ENCODE measurements at places on chromosomes 12 and 14.

DNA sequence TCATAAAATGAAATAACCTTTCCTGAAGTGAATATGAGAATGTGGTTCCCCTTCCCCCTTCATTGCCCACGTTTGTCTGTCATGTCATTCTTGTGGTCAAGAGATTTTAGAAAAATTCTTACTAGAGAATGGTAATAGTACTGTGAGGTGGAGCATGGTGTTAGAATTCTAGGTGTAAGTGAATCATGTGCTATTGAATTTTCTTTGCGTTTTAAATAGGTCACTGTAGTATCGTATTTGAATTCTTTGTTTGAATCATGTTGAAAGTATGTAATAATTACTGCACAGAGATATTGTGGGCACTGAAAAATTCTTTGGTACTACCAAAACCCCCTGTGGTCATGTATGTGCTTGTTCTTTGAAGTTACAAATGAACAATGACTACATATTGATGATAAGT, 49.9 kb downstream of the FUT8 start:
- no peak for DNase-seq

DNA sequence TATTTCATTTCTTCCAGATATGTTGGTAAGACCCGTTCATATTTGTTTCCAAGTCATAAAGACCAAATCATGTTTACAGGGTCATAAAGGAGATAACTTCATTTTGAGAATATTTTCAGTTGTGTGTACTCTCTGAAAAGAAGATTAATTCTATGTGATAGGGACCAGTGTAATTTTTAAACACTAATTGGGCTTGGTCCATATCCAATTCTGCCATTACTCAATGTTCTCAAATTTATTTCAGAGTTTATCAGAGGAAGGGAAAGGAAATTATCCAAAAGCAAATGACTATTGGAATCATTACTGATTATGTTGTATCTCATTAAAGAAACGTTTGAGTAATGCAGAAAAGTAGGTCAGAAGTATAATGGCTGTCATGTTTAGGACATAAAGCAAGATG, 126.8 kb upstream of the DCN start:
- DNase-seq = no peak

- DNase-seq = no peak
These were observed 7.7 kb downstream of the AHNAK2 start for GRCh38 chr14:104970231-104971068.

DNA sequence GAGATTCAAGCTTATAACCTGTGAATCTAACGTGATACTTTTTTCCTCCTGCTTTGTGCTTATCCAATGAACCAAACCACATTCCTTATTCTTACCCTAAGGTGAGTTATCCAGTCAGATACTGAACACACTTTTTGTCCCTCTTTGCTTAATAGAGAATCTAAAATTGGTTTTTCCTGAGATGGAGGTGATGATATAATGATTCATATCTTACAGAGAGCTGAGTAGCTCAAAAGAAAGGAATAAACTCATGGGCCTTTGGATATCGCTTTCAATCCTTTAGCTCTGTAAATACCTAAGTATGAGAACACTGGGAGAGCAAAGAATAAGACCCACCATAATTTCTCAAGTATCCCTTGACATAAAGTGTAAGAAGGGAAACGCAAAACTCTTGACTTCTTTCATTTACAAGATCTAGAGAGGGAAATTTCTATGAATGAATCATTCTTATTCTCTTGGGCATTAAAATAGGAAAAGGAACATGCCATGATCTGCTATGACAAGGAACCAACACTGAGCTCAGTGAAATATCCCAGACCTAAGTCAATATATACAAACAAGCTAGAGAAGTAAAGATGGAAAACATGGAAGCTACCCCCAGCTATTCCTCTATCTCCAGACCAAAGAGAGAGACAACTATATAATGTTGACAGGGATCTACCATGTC, 81.8 kb upstream of the STAC3 start:
- no peak for DNase-seq

DNA sequence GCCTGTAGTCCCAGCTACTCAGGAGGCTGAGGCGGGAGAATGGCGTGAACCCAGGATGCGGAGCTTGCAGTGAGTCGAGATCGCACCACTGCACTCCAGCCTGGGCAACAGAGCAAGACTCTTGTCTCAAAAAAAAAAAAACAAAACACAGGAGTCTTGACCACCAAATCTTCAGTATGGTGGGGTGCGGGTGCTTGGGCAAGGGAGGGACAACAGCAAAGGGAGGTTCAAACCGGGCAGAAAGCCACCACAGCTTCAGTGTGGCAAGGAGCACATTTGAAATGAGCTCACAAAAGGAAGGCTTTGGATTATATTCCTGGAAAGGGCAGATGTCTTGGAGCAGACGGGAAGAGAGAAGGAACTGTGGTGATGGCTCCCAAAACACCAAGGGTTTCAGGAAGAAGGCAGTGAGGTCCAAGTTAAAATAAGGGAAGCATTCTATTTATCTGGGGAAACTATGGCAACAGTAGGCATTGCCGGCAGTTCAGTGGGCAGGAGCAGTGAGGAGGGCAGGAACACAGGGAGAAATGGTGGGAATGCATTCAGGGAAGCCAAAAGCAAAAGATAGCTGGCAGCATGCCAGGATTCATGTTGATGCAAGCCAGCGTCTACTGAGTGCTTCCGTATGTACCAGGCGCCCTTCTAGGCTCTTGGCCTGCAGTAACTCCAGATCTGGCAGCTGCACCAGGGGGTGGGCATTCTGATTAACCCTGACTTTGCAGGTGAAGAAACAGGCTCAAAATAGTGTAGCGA, 51.0 kb upstream of the SRSF5 start:
- DNase-seq = no peak

DNA sequence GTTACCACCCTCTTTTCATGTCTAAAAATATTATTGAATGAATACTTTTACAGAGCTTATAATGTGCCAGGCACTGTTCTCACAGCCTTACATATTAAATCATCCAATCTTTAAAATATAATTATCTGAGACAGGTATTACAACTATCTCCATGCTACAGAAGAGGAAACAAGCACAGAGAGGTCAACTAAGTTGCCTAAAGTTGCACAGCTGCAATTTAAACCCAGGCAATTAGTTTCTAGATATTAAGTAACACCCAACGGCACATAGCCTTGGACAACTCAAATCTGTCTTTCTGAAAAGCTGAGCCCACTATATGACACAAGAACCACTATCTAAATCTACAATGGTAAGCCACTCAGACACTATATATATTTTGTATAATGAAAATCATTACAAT, 92.6 kb downstream of the SLC2A13 start:
- no peak for DNase-seq

GRCh38 chr12:102549691-102550090, 69.3 kb upstream of the IGF1 start:
- no peak for DNase-seq

- DNase-seq = peak; percentile 44
These were observed 3.6 kb upstream of the NPAS3 start for GRCh38 chr14:32934881-32935633.

DNA sequence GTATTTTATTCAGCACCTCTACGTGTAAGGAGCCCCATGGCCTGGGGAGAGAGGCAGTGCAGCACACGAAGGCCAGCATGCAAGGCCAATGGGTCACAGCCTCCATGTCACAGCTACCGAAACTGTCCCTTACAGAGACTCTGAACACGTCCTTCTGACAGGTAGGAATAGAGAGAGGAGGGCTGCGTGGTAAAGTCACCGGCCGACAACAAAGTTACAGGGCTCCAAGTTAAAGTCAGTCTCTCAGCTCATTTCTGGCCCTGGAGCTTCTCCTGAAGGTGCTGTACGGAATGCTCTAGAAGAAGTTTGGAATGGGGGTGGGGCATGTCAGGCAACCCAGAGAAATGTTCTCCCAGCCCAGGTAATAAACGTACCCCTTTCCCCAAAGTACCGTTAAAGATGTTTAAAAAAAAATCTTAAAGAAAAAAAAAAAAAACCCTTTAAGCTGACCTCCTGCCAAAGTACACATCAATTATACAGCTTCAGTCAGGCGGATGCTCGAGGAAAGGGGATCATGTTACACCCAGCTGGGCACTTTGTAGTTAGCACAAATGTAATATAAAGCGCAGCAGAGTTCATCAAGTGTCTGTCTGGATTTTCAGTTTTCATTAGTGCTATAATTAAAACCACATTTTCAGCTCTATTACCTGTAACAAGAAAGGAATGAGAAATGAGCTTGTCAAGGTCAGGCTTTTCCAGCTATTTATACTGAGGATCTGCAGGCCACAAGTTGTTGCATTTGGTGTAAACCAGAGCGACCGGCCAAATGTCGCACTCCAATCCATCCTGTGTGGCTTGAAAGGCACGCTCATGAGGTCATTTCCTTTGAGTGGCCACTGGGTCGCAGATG, 53.3 kb upstream of the CDKN3 start:
- DNase-seq = no peak

GRCh38 chr12:66965621-66966020, 286.7 kb upstream of the GRIP1 start:
- no peak for DNase-seq

GRCh38 chr12:77238335-77238734, 173.0 kb upstream of the E2F7 start:
- DNase-seq = no peak

DNA sequence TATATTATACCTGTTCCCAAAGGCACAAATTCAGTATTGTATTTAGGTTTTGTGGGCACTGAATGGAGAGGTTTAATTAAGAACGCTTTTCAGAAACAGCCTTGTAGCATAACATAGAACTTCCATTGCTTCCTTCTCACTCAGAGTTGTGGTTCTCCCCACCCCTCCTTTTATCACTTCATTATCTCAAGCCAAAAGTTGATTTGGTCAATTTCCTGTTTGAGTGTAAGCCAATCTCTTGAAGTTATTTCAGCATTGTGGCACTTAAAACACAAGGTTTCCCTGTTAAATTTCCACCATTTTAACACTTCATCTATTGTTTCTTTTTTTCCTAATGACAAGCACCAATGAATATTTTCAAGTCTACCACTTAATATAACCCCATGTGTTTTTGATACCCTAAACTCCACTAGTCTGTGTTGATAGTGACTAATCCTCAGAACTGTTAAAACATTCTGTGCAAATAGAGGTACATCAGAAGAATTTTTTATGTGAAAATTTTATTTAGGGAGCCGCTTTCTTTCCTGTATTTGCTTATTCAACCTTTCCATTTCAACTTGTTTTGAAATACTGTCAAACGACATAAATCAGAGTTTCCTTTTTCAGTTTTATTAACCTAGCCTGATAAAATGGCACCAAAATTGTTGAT, 340.1 kb downstream of the BCAT1 start:
- DNase-seq = peak; percentile 21

DNA sequence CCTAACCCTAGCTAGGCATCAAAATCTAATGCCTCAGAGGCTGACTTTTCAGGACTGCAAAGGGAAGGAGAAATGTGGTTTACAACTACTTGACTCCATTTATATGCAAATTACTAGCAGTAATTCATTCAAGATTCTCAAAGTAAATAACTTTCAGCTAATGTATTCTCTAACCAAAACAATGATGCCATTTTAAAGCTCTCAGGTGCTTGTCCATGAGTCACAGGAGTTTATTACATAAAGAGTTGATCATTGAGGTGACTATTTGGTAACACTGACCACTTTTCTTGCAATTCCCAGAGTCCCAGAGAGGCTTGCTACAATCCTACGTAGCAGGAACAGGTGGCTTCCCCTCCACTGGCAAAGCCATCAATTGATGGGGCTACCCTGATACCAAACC, 109.0 kb upstream of the SLC35F4 start:
- no peak for DNase-seq

- peak; percentile 83 for DNase-seq
These were observed 17.6 kb upstream of the RNASE3 start for GRCh38 chr14:20873370-20874177.

- DNase-seq = no peak
These were observed 24.3 kb upstream of the FOXG1 start for GRCh38 chr14:28742171-28742846.

DNA sequence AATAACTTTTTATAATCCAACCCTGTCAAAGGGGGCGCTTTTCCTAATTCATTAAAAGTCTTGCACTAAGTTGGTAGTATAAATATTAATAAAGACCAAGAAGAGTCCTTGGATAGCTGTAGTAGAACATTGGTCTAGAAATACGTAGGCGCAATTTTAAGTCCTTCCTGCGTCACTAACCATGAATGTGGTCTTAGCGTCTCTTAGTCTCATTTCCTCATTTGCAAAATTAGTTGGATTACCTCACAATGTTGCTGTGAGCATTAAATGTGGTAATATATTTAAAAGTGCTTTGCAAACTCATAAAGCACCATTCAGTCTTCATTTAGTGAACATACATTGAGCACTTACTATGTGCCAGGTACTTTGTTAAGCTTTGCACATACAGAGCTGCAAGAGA, 149.7 kb downstream of the AEBP2 start:
- DNase-seq = no peak

- DNase-seq = peak; percentile 77
These were observed 87.2 kb downstream of the SCN8A start for GRCh38 chr12:51678086-51678724.

DNA sequence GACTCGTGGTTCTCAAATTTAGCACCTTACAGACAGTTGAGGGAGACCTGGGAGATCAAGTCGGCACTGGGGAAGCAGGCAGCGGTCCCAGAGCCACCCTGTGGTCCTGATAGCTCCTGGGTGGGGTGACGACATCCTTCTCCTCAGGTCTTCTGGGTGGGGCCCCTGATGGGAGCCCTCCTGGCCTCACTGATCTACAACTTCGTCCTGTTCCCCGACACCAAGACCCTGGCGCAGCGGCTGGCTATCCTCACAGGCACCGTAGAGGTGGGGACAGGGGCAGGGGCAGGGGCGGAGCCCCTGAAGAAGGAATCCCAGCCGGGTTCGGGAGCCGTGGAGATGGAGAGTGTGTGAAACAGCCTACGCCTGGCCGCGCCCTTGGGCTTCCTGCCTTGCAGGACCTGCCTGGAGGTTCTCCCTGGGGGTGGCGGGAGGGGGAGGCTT, 2.6 kb downstream of the AQP6 start:
- DNase-seq = no peak
